ENCODE measurements at places on chromosomes 1 and 21.
A peak's percentile ranks its signal among the peaks of the same experiment; 100 is the strongest.

DNA sequence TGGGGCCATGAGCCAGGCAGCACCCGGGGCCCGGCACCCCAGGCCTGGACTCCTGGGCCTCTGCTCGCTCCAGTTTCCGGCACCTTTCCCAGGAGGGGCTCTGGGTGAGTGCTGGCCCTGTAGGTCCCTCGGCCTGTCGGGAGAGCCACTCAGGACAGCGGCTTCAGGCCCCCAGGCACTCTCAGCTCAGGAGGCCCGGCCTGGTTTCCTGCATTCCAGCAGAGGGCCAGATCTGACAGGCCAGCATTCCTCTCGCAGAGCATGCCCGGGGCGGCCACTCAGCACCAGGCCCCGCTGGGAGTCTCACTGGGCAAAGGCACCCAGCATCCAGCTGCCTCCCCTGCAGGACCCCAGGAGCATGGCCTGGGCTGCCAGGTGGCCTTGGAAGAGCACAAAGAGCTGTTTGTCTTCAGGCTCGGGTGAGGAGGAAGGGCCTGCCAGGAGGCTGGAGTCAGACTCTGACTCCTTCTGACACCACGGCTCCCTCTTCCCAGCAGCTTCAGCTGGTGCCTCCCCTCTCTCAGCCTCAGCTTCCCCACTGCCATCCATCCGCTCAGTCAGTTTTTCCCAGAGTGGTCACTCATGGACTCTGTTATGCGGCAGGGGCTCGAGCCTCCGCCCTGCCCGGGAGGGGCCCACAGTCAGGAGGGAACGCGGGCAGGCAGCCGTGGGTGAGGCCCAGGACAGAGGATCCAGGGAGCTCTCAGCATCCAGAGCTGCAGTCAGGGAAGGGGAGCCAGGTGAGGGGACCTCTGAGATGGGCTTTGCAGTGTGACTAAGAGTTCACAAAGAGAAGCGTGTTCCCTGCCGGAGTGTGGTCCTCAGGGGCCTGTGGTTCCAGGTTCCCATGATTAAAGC lies 51.7 kb downstream of the WNT9A start:
- DNase-seq: peak; percentile 11

DNA sequence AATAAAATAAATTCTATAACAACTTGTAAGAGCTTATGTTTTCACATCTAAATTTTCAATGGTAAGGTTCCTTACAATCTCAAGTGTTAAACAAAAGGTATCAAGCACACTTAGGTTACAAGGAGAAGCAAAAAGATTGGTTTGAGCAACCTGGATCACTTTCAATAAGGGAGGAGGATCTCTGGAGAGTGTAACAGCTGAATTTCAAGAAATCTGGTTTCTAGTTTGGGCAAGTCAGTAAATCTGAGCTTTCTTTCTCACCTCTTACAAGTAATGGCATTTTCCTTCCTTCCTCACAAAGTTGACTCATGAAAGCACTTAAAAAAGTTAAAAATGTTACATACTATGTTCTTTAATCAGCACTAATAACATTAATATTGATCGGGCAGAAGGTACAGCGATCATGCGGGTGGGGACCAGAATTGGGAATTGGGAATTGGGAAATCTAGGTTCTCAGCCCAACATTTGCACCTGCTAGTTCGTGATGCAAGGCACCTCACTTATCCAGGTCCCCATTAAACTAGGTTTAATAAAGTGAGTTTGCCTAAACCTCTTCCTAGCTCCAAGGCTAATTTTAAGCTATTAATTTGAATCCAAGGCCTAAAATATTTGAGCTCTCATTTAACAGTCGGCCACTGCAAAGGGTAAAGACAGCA lies 3.1 kb downstream of the NUCKS1 start:
- no peak for DNase-seq

DNA sequence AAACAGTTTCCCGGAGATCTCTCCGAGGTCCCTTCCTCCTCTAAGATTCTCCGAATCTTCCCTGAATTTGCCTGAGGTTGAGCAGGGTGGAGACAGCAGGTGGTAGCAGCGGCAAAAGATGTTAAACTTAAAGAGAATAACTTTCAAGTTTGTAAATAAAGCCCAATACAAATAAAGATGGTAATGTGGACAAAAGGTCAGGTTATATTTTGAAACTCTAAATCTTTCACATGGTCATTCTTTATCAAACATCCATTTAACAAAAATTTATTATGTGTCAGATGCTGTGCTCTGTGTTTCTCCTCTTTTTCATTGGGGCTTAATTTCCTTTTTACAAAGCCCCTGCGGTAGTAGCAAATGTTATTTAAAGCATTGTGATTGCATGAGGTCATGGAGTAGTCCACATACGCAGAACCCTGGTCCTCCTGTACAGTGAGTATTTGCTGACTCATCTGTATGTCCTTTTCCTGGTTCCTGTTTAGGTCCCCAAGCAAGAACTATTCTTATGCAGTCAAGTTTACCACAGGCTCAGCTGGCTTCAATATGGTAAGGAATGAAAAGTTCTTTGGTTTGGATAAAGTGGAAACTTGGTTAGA lies 119.2 kb downstream of the ITSN1 start:
- DNase-seq: no peak

- DNase-seq: no peak
These were observed 19.9 kb upstream of the KIF14 start for GRCh38 chr1:200640373-200640962.

DNA sequence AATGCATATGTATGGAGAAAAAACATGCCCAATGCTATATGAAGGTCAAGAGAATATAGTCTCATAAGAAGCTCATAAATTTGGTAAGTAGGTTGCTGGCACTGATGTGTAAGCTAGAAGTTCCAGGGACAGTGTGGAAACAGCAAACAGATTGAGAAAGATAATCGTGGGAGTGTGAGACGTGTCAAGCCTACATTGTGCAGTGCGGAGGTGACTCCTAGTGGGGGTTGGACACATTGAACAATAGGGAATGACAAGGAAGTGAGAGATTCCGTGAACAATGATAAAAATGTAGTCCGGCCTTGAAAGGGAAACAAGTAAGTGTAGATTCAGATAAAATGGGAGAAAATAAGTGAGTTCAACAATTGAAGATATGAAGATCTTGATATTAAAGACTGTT lies 788.4 kb upstream of the PRMT6 start:
- DNase-seq: no peak

GRCh38 chr1:8409606-8410005 lies 91.7 kb downstream of the SLC45A1 start:
- DNase-seq: no peak

GRCh38 chr1:31605908-31606427 lies 11.5 kb upstream of the HCRTR1 start:
- DNase-seq: no peak

DNA sequence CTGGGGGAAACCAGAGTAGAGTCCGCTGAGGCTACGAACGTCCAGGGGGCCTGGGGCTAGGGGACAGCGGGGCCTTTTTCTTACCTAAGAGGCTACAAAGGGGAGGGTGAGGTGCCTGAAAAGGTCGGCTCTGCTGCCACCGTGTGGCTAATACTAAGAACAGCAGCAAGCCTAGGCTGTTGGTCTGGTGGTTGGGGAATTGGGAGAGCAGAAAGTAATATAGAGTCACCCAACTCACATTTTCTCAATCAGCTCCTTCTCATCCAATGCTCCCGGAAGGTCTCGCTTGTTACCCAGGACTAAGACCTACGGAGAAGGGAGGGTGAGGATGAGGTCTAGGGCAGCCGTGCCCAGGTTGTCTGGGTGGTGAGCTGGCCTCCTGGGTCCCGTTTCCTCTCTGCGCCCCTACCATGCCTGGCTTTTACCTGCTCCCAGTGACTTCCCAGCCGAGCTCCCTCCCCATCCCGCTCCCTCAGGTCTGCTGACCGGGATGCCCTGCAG lies 9.3 kb downstream of the ARL8A start:
- DNase-seq: no peak

DNA sequence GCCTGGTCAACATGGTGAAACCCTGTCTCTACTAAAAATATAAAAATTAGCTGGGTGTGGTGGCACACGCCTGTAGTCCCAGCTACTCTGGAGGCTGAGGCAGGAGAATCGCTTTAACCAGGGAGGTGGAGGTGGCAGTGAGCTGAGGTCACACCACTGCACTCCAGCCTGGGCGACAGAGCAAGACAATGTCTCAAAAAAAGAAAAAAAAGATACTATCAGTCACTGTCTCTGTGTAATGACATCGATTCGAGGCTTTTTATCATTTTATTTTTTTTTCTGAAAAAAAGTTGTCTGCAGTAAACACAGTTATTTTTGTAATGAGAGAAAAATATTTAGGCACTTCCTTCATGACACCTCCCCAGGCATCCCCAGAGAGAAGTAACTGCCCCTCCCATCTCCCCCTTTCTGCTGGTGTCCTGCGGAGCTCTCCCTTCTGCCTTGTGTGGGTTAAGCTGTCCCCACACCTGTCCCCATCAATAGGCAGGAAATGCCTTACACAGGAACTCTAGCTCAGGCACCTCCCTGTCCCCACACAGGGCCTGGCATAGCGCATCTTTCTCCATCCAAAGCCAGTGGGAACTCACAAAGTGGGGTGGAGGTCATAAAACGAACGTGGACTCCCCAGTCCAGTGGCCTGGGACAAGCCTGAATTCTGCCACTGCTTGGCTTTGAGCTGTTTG lies 132.0 kb downstream of the SYF2 start:
- DNase-seq: no peak

GRCh38 chr1:1599030-1599934 lies 653 bp downstream of the FNDC10 start:
- DNase-seq: peak; percentile 55

All from psoas muscle (tissue), 8 donors.